SJSA1 (cell line): ENCODE measurements at places on chromosomes 5 and 9.

- no peak for DNase-seq
Observed at GRCh38 chr5:175567954-175568353, 89.6 kb downstream of the SFXN1 start.

DNA sequence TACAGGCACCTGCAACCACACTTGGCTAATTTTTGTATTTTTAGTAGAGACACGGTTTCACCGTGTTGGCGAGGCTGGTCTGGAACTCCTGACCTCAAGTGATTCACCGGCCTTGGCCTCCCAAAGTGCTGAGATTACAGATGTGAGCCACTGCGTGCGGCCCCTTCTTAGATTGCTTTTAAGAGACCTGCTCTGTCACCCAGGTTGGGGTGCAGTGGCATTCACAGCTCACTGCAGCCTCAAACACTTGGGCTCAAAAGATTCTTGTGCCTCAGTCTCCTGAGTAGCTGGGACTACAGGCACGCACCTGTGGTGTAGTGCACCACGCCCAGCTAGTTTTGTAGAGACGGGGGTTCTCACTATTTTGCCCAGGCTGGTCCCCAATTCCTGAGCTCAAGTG is 11.0 kb downstream of the HSPA9 start:
- no peak for DNase-seq

GRCh38 chr5:119328753-119329602 is 26.8 kb upstream of the TNFAIP8 start:
- peak; percentile 67 for DNase-seq

- no peak for DNase-seq
Observed at GRCh38 chr5:168624850-168625364, 45.7 kb upstream of the PANK3 start.

GRCh38 chr9:106859957-106860720 is 2.8 kb upstream of the ZNF462 start:
- DNase-seq, result peak; percentile 56

GRCh38 chr5:53940921-53941320 is 369.5 kb downstream of the ARL15 start:
- no peak for DNase-seq

DNA sequence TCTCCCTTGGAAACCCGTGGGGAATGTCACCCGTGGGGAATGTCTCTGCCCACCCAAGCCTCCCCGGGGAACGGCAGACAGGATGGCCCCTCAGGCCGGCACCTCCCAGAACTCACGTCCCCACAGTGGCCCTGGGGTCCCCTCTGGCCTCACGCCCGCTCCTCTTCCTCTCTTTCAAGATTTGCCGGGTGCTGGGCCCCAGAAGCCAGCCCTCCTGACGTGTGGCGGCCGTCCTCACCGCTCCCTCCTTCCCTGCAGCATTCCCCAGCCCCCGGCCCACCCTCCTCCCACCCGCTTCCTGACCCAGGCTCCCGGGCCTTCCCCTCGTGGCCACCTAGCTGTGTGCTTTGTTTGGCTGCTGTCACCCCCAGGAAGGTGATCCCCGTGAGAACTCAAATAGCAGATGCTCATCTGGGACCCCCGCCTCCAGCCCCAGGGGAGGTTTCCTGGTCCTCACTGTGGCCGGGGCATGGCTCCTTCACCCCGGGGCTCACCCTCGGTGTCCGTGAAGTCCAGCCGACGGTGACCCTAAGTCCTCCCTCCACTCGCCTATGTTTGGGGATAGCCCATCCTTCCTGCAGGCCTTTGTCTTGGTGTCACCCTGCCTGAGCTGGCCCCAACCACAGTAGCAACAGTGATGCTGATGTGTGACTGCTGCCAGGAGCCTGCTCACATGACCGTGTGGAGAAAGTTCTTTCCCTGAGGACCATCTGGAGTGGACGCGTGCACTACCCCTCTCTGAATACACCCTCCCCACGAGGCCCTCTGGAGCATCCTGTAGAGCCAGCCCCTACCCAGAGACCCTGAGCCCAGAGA is 163.3 kb upstream of the IER5L start:
- DNase-seq, result no peak

DNA sequence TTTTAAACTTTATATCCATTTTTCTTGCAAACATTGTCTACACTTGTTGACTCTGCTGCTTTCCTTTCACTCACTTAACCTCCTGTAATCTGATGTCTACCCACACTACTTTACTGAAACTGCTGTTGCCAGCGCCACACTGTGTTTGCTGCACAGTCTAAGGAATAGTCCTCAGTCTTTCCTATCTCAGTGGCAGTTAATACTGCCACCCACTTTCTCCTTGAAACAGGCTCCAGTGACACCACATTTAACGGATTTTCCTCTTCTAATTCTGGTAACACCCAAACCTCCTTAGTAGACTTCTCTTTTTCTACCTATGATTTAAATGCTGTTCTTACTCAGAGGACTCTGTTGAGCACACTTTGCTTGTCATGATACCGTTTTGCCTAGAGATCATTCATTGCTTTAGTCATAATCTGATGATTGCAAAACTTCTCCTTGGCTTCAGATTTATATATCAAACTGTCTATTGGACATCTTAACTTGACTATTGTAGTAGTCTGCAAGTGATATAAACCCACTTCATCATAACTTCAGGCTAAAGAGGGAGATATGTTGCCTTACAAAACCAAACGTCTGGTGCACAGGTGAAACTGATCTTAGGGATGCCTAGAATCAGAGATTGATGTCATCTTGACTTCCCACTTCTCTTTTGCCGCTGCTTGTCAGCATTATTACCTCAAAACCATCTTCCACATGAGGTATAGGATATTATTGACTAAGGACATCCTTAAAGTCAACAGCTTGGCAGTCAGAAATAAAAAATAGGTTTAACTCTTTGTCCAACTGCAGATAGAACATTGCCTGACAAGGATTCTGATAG is 94.1 kb downstream of the CDC42SE2 start:
- no peak for DNase-seq

GRCh38 chr5:174423558-174423957 is 300.8 kb upstream of the MSX2 start:
- no peak for DNase-seq

GRCh38 chr5:178238711-178239592 is 6.3 kb upstream of the PHYKPL start:
- DNase-seq, result no peak

GRCh38 chr9:13358128-13358527 is 78.6 kb upstream of the MPDZ start:
- DNase-seq, result peak; percentile 58

DNA sequence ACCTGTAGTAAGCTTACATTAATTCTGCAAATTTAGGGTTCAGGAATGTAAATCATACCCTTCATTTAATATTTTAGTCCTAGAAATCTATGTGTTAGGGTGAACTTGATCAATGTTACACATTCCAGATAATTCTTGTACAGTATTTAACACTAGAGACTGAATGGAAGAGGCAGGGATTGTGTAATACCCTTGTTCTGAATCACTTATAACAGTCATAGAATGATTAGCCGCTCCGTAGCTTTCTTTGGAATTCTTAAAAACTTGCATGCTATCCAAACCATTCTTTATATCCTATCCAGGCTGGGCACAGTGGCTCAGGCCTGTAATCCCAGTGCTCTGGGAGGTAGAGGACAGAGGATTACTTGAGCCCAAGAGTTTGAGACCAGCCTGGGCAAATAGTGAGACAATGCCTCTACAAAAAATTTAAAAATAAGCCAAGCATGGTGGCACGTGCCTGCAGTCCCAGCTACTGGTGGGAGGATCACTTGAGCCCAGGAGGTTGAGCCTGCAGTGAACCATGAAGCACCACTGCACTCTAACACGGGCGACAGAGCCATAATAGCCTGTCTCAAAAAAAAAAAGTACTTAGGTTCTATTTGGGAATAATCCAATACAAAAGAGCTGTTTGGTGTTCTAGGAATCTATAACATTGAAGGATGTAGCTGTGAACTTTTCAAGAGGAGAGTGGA is 8.3 kb downstream of the ZNF483 start:
- no peak for DNase-seq

DNA sequence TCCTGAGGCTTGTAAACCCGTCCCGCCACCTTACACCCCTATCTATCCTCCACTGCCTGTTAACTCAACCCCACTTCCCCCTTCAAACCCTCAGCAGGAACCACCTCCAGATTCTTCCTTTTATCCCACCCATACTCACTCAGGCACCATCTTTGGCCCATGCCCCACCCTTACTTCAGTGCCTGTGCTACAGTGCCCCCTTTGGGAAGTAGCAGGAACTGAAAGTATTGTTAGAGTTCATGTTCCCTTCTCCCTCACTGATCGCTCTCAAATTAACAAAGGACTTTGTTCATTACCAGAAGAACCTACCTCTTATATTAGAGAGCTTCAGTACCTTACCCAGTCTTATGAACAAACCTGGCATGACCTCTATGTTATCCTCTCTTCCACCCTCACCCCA is 92.2 kb upstream of the MOCS2 start:
- DNase-seq, result no peak

- DNase-seq, result no peak
Observed at GRCh38 chr9:131663288-131663687, 76.6 kb downstream of the RAPGEF1 start.

DNA sequence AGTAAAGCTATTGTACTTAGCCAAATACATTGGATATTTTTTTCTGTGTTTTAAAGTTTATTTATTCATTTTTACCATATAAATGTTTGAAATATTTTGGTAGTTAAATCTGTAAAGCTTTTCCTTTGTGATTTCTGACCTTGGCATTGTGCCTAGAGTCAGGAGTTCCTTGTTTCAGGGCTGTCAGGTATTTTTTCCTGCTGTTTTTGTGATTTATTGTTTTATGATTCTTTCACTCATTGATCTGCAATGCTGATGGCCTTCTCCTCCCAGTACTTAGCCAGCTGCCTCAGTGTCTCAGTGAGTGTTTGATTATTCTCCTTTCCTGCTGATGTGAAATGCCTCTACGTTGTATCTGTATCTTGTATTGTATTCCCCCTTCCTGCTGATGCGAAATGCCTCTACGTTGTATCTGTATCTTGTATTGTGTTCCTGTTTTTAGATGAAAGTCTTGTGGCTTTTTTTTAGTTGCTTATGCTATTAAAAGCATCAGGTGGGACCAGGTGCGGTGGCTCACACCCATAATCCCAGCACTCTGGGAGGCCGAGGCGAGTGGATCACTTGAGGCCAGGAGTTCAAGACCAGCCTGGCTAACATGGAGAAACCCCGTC is 61.0 kb downstream of the EHMT1 start:
- DNase-seq, result no peak

DNA sequence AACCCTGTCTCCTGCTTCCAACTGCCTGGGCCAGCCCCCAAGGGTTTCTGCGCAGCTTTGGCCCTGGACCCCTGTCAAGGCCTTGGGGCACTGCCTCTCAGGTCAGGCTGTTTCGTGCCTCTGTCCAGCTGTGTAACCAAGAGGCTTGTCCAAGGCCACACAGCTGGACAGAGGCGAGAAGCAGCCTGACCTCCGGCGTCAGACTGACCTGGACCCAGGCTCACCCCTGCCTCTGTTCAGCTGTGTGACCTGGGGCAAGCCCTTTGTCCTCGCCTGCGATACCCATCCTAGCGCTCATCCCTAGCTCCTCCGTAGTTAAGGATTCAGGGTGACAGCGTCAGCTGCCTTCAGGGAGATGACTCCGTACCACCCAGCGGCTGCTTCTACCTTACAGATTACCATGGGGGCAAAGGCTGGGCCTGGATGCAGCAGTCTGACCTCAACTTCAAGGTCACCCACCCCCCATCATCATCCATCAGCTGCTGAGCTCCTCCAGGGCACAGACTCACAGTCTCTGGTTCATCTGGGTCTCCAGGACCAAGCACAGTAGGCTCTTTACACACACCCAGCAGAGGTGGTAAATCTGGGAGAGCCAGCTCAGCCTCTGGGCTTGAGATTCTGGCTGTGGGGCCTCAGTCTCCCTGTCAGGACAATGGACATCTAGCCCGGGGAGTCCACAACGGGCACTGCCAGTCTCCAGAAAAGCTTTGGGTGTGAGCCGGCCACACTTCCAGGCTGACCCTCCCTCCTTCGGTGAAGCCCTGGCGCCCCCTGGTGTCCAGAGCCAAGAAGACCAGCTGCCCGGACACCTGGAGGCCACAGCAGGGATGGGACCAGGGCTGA is 7.9 kb downstream of the AK1 start:
- DNase-seq, result peak; percentile 72

DNA sequence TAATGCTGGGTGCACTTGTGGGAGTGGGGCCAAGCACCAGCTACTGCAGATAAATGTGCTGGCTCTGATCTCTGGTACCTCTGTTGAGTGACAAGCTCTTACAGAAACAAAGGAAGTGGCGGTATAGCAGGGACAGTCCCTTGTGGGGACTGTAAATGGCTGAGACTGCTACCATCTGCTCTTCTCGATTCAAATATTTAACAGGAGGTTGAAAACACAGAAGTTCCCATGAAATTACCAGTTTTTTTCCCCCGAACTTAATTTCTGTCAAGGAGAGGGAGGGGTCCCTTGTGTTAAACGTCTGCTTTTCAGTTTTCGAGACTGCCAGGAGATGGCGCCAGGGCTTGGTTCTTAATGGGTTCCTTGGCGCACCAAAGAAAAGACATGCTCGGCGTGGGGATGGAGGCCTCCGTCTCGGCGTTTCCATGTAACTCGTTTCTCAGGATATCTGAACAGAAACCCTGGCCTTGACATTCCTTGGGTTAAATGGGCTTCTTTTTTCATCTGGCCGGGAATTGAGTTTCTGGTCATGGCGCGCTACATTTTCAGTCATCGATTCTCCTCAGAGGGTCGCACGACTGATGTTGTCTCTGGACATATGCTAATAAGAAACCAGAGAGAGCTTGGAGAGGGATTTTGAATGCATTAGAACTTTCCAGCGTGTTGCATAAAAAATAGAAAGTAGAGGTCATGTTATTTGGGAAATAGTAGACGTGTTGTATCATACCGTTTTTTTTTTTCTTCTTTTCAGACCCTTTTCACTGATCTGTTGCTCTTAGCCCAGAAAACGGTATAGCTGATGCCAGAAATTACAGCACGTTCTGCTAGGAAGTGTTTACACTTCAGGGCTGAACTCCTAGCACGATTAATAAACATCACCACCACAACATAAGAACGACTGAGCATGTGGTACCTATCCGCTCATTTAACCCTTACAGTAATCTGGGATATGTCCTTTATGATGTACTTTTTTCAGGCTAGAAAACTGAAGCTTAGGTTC is 64.0 kb downstream of the CARTPT start:
- peak; percentile 79 for DNase-seq

- DNase-seq, result no peak
Observed at GRCh38 chr5:72658761-72659540, 151.7 kb upstream of the ZNF366 start.

DNA sequence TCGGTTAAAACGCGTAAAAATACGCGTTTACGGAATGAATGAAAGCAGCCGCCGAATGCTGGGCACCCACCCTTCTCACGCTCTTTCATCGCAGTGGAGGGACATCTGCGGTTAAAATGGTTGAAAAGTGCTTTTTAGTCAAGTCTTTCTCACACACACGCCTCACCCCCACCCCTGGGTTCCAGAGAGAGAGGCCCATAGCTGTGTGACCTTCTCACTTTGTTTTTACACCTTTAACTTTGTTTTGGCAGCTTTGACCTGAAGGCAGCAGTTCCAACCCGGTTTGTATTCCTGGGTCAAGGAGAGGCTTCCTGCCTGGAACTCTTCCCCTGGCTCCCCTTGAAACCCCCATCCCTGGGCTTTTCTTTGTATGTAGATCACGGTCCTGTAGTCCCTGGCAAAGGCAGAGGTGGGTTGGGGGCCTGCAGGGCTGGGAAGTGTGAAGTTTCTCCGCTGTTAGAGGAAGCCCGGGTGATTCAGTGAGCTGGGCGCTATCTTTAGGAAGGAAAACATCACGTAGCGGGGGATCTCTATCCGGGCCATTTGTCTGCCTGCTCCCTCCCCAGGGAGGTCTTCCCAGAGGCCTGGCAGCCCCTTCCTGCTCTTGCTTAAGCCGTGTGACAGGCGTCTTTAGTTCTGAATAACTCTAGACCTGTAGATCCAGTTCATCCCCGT is 29.6 kb downstream of the SPRY4 start:
- no peak for DNase-seq

GRCh38 chr5:132473019-132473531 is 17.5 kb downstream of the IRF1 start:
- DNase-seq, result no peak
